ENCODE measurements at places on chromosomes 3 and 15. TPM values are rescaled to one million over a fixed set of nuclear protein-coding genes. Genes with fewer than 3 reads are reported as not detected.
A peak's percentile ranks its signal among the peaks of the same experiment; 100 is the strongest.

EPHA6 gene
- total RNA-seq = 1.1 TPM

SLC51A gene
- total RNA-seq = not detected

DNA sequence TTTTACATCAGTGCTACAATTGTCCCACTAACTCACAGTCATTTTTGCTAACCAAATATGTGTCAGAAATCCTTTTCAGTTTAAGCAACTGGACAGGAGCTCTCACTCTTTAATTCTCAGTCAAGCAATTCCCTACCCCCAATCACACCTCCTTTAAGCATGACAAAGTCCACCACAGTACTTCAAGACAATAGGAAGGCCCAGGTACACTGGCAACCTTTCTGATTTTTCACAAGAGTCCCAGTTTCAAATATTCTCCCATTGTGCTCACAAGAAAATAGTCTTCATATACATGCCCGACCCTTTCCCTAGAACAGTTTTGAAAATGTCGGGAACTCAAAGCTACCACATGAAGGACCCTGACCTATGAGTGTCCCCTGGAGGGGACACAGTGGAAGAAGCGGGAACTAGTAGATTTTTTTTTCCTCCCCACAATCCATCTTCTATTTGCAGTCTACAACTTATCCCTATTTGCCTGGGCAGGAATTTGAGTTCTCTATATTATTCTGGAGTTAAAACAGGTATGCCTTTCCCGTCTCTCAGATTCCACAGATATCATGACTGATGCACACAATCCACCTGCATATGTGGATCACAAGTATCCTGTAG, 413.5 kb downstream of the TIGIT start:
- no peak for ATAC-seq

- no peak for ATAC-seq
Observed at GRCh38 chr3:66661628-66662027, 160.8 kb upstream of the LRIG1 start.

DALRD3 gene
- total RNA-seq = 33.1 TPM

GRCh38 chr3:167120828-167121227, 259.3 kb downstream of the ZBBX start:
- no peak for ATAC-seq

DNA sequence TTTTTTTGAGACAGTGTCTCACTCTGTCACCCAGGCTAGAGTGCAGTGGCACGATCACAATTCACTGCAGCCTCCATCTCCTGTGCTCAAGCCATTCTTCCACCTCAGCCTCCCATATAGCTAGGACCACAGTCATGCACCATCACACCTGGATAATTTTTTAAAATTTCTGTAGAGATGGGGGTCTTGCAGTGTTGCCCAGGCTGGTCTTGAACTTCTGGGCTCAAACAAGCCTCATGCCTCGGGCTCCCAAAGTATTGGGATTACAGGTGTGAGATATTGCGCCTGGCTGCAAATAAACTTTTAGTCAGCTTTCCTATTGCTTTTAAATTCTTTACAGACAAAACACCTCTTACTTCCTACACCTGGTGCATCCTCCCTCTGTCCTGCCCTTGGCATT, 102.1 kb upstream of the VEPH1 start:
- ATAC-seq = no peak

DNA sequence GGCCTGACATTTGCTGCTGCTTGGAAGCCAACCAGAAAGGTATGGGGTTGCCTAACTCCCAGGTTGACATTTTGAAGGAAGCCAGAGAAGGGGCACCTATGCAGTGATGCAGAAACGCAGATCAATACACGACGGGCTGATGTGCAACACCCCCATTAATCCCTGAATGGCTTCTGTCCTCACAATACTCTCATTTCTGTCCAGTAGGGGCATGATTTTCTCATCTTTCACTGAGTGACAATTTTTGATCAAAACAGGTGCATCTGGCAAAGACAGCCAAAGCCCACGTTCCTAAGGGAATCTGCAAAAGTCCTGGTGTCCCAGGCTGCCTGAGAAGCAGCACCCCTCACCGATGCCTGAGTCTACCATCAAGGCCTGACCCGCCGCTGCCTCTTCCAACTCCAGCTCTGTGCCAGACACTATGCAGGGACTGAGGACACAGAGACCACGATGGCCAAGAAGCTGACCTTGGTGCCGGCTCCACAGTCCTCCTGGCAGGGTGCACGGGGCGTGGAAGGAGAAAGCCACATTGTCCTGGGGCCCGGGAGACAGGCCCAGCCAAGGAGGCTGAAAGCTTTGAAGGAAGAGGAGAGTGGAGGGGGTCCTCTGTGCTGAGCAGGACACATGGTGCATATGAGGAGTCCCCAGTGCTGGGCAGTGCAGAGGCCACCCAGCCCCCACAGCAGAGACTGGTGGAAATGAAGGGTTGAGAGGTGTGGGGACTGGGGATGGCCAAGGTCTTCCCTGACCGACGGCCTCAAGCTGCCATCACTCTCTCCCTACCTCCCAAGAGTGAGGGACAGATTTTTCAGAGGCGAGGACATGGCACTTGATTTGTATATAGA, 159.6 kb downstream of the NUP210 start:
- no peak for ATAC-seq

MESP2 gene
- 0.40 TPM for total RNA-seq

- no peak for ATAC-seq
Observed at GRCh38 chr3:65888196-65888595, 150.5 kb downstream of the MAGI1 start.

BCHE gene
- 0.28 TPM for total RNA-seq

DNA sequence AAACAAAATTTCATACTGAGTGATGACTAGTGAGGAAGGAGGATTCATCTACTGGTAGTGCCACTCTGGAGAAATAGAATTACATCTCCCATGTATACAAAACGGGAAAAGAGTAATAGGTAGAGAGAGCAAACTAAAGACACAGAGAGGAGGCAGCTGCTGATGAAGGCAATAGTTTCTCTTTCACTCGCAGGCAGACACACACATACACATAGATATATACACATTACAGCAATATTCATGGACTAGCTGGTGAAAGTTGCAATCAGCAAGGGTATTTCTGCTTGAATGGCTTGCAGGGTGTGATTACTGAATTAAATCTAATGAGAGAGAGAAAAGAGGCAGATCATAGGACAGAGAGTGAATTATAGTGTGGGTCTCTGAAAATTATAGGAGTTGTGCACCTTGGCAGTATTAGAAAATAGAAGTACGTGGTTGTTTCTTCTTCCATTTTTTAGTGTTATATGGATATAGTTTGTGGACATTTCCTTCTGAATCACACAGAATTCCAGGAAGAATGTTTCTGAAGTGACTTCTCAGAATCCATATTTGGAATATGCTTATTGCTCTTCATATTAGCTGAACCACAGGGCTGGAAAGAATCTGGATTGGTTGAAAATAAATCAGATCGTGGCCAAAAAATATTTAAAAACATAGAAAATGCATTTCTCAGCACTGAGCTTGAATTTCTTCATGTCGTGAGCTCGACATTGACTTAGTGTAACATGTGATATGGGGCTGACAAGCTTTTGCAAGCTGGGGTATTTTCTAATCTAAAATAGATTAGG, 991.2 kb downstream of the TUSC7 start:
- ATAC-seq = no peak

SKIC8 gene
- total RNA-seq = 38.3 TPM

DNA sequence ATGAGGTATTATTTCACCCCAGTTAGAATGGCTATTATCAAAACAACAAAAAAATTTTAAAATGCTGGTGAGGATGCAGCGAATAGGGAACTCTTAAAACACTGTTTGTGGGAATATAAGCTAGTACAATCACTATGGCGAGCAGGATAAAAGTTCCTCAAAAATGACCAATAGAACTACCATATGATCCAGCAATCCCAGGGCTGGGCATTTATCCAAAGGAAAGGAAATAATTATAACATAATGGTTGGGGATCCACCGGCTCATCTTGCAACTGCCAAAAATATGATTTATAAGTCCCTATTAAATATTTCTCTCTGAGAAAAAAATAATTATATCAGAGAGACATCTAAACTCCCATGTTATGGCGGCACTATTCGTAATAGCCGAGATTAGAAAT, 127.6 kb upstream of the MME start:
- no peak for ATAC-seq

GRCh38 chr3:142275856-142276255, 50.5 kb upstream of the GK5 start:
- peak; percentile 25 for ATAC-seq

DNA sequence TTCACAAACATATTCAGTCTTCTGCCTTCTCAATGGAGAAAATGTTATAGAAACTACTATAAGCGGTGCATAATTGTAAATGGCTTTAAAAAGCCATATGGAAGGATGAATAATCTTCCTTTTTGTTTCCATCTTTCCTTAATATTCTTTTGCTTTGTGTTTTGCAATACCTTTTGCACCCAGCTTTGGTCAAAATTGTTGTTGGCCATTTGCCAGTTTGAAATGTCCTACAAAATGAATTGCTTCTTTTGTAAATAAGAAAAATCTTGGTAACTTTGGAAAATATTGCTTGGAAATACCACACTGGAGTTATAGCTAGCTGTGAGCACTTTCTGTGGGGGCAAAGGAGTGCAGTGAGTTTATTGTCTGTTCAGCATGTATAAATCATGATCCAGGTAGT, 93.5 kb upstream of the NR2F2 start:
- ATAC-seq = no peak

GRCh38 chr15:68885070-68885469, 45.3 kb upstream of the SPESP1 start:
- ATAC-seq = no peak

GRCh38 chr3:157606011-157606851, 103.0 kb upstream of the VEPH1 start:
- ATAC-seq = peak; percentile 68

DNA sequence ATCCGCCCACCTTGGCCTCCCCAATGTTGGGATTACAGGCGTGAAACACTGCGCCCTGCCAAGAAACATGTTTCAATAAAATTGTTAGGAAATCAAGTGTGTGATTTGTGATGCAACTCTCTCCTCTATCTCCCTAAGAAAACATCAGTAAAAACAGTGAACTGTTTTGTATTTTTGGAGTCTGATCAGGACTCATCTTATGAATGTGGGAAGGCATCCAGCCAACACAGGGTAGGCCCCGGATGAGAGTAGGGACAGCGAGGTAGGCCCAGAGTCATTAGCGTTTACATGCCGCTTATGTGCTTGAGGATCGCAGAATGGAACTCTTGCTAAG, 884 bp upstream of the GLYCTK start:
- no peak for ATAC-seq

DNA sequence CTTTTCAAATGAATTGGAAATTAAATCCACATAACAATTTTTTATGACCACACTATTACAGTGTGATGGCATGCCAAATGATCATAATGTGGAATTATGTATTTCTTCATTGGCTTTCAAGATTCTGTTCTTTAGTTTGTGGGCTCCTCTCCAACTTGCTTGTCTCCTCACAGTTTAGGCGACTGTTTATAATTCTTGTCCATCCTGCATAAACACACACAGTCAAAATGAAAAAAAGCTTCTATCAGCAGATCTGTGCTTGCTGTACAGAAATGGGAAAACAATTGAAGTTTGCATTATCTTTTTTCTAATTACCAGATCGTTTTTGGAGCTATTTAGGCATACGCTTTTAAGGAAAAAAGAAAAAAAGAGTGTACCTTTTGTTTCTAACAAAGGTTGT, 37.0 kb downstream of the OPA1 start:
- ATAC-seq = no peak

FBXL2 gene
- total RNA-seq = 1.7 TPM

- no peak for ATAC-seq
Observed at GRCh38 chr15:66707310-66708082, 5.5 kb downstream of the SMAD6 start.

DNA sequence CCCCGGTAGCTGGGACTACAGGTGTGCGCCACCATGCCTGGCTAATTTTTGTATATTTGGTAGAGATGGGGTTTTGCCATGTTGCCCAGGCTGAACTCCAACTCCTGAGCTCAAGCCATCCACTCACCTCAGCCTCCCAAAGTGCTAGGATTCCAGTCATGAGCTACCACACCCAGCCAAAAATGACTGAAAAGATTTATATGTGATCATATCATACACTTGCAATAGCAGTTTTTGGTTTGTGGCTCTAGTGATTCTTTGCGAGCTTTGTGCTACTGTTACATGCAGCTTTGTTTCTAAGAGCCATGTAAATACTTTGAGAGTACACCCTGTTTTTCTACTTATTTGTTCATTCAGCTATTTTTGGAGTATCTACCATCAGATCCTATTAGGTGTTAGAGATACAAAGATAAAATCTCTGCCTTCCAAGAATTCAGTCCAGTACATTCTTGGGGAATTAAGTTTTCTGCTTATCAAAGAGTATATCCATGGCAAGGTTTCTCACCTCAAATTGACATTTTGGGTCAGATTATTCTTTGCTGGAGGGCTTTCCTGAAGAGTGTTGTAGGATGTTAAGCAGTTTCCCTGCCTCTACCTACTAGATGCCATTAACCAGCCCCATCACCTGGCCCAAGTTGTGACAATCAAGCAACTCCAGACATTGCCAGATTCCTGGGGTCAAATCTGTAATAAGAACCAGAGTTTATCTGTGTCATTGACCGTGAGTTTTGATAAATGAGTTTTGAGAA, 15.0 kb downstream of the SNAP23 start:
- no peak for ATAC-seq

- no peak for ATAC-seq
Observed at GRCh38 chr3:56087451-56088053, 380.7 kb downstream of the ERC2 start.
